ENCODE measurements at places on chromosomes 12 and 14. TPM values are rescaled to one million over a fixed set of nuclear protein-coding genes. Genes with fewer than 3 reads are reported as not detected.

GON7 gene
- 16.3 TPM for total RNA-seq

ANKS1B gene
- 1.2 TPM for total RNA-seq

SDR9C7 gene
- total RNA-seq = not detected

E2F7 gene
- 0.08 TPM for total RNA-seq

TMEM132D gene
- not detected for total RNA-seq

KRT73 gene
- total RNA-seq = not detected

SMCO3 gene
- total RNA-seq = not detected

MYBPC1 gene
- 8.3 TPM for total RNA-seq

SYT10 gene
- not detected for total RNA-seq

KRT6C gene
- not detected for total RNA-seq

NEUROD4 gene
- total RNA-seq = not detected

SLC17A8 gene
- total RNA-seq = not detected

LRP6 gene
- total RNA-seq = 22.8 TPM

TMEM229B gene
- total RNA-seq = 2.3 TPM

ADCY4 gene
- total RNA-seq = 20.6 TPM

SCFD1 gene
- 35.5 TPM for total RNA-seq

ANHX gene
- total RNA-seq = not detected

TMEM132C gene
- 2.2 TPM for total RNA-seq

SYCP3 gene
- not detected for total RNA-seq

KRT2 gene
- not detected for total RNA-seq

PIWIL1 gene
- not detected for total RNA-seq

RASSF9 gene
- 4.5 TPM for total RNA-seq

OTX2 gene
- not detected for total RNA-seq

PTPRB gene
- total RNA-seq = 34.6 TPM

KIF21A gene
- total RNA-seq = 52.6 TPM

ART4 gene
- total RNA-seq = 2.8 TPM

SLC7A8 gene
- total RNA-seq = 11.6 TPM

PRKD1 gene
- total RNA-seq = 4.0 TPM

TPH2 gene
- total RNA-seq = not detected

NRL gene
- 0.75 TPM for total RNA-seq

C1QL4 gene
- not detected for total RNA-seq

FOXA1 gene
- not detected for total RNA-seq

BLTP3B gene
- 9.3 TPM for total RNA-seq

C12orf43 gene
- 7.2 TPM for total RNA-seq

GPR84 gene
- not detected for total RNA-seq

OR4Q2 gene
- total RNA-seq = not detected

FOXM1 gene
- total RNA-seq = 1.5 TPM

PLEKHG7 gene
- not detected for total RNA-seq

EML1 gene
- 39.5 TPM for total RNA-seq

LALBA gene
- not detected for total RNA-seq

DAO gene
- not detected for total RNA-seq

PMCH gene
- total RNA-seq = not detected

ABHD12B gene
- total RNA-seq = not detected

CLEC4A gene
- 0.38 TPM for total RNA-seq

CACNB3 gene
- total RNA-seq = 5.9 TPM

SERPINA12 gene
- not detected for total RNA-seq

AGAP2 gene
- 6.6 TPM for total RNA-seq

DPF3 gene
- 25.0 TPM for total RNA-seq

SERPINA6 gene
- not detected for total RNA-seq

IRAK3 gene
- 4.0 TPM for total RNA-seq
